Foreskin keratinocyte (primary cell): ENCODE measurements at places on chromosomes 13 and 19.
A peak's percentile ranks its signal among the peaks of the same experiment; 100 is the strongest.

DNA sequence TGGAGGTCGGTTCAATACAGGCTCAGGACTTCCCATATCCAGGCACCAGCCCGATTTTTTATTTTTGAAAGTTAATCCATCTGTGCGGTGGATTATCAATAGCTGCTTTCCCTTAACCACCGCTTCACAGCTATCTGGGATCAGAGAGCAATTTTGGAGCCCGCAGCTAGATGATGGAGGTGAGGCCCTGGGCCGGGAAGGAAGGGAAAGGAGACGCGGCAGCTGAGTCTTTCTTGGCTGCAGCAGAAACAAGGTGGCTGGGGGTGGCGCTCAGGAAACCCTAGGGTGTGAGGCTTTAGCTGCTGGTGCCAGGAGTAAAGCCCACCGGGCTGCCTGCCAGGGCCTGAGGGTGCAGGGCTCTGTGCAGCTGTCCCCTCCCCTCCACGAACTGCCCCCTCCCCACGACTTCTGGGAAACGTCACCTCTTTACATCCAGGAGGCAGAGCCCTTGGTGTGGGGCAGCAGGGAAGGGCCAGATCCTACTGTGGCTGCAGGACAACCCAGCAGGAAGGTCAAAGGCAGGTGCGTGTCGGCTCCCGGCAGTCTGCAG, 307.0 kb downstream of the ZNF536 start:
- no peak for DNase-seq

- DNase-seq, result no peak
These were observed 465.7 kb downstream of the SLITRK6 start for GRCh38 chr13:85333506-85334020.

- no peak for DNase-seq
These were observed 62.3 kb downstream of the CCDC70 start for GRCh38 chr13:51923983-51924539.

DNA sequence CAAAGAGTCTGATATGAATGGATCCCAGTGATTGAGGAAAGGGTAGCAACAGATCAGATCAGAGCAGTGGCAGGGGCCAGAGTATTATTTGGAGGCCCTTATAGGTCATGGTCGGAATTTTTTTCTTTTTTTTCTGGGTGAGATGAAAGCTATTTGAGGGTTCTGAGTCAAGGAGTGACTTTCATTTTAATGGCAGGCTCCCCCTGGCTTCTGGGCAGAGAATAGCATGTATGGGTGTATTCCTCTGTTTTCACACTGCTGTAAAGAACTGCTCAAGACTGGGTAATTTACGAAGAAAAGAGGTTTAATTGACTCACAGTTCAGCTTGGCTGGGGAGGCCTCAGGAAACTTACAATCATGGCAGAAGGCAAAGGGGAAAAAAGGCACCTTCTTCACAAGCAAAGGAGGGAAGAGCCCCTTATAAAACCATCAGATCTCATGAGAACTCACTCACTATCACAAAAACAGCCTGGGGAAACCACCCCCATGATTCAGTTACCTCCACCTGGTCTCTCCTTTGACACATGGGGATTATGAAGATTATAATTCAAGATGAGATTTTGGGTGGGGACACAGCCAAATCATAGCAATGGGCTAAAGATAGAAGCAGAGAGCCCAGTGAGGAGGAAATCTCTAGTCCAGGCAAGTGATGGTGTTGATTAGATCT, 3.0 kb upstream of the SLC6A16 start:
- peak; percentile 36 for DNase-seq

DNA sequence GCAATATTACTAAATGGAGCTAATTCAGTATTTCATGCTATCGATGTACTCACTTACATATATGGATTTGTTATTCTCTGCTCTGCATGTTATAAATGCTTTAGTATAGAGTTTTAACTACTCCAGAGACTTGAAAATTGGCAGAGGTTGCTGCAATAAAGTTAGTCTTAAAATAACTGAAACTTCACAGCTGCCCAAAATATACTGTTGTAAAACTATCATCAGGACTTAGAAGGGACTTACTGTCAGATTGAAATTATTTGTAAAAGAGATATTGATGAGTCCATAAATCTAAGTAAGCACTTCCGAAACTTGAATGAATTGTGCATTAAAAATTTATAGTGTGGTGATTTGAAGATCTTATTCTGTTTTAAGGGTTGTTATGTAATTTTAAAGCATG, 1178.2 kb upstream of the PCDH20 start:
- no peak for DNase-seq

- DNase-seq, result peak; percentile 54
These were observed 119.3 kb downstream of the COL4A1 start for GRCh38 chr13:110187641-110188161.

GRCh38 chr13:98460516-98460915, 116.4 kb downstream of the STK24 start:
- DNase-seq, result no peak

- DNase-seq, result no peak
These were observed 10.9 kb downstream of the ZNF549 start for GRCh38 chr19:57537953-57538547.

DNA sequence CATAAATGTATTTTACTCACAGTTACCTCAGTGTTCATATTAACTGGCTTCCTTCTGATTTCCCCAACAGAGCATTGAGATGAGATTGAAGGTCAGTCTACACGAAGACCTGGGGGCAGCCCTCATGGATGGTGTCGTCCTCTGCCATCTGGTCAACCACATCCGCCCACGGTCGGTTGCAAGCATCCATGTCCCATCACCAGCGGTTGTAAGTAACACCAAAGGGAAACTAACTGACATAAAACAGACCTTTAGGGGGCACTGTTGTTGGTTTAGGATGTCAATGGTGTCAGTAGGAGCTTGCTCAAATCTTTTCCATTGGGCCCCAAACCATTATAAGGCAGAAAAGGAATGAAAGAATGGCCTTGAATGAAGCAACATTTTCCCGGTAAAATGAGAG, 68.2 kb downstream of the ESD start:
- DNase-seq, result no peak

- no peak for DNase-seq
These were observed 2.2 kb downstream of the KCNC3 start for GRCh38 chr19:50327013-50327412.

DNA sequence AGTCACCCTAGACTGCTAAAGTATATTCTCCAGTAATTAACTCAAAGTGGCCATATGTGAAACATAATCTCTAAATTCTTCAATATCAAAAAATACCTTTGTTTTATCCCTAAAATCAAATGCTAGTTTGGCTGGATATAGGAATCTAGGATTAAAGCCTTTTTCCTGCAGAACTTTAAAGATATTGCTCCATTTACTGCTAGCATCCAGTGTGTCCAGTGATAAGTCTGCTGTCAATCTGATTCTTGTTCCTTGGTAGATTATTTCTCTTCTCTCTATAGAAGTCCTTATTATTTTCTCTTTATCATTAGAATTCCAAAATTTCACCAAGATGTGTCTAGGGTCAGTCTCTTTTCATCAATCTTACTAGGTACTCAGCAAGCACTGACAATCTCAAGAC, 384.6 kb downstream of the FGF14 start:
- no peak for DNase-seq

GRCh38 chr13:95193509-95194230, 107.6 kb downstream of the ABCC4 start:
- no peak for DNase-seq

DNA sequence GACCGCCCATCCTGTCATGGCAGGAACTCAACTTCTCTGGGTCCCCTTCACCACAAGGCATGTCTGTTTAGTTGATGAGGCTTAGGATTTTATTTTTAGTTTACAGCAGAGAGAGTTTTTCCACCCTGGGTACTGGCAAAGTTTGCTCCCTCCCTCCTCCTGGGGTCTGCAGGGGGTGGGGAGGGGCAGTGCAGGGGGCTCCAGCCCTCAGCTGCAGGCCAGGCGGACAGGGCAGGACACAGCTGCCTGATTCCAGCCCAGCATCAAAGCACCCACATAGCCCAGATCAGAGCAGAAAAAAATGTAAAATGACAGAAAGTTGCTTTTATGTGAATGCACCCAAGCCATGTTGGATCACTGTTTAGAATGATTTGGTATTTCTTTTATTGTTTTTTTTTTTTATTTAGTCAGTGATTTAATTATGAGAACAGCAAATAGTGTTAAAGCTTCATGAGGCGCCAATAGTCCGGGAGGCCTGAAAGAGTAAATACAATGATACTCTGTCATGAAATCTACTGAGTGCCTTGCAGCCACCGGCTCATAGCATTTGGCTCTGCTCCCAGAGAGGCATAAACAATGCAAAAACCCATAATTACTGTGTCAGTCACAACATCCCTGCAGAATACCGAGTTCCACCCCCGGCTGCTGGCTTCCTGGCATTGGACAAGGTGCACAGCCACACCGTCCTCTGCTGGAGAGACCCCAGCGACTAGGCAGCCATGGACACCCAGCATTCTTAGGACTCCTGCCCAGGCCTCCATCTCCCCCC, 923.5 kb downstream of the UQCRFS1 start:
- no peak for DNase-seq

GRCh38 chr13:59047546-59047945, 1116.2 kb downstream of the DIAPH3 start:
- peak; percentile 30 for DNase-seq

DNA sequence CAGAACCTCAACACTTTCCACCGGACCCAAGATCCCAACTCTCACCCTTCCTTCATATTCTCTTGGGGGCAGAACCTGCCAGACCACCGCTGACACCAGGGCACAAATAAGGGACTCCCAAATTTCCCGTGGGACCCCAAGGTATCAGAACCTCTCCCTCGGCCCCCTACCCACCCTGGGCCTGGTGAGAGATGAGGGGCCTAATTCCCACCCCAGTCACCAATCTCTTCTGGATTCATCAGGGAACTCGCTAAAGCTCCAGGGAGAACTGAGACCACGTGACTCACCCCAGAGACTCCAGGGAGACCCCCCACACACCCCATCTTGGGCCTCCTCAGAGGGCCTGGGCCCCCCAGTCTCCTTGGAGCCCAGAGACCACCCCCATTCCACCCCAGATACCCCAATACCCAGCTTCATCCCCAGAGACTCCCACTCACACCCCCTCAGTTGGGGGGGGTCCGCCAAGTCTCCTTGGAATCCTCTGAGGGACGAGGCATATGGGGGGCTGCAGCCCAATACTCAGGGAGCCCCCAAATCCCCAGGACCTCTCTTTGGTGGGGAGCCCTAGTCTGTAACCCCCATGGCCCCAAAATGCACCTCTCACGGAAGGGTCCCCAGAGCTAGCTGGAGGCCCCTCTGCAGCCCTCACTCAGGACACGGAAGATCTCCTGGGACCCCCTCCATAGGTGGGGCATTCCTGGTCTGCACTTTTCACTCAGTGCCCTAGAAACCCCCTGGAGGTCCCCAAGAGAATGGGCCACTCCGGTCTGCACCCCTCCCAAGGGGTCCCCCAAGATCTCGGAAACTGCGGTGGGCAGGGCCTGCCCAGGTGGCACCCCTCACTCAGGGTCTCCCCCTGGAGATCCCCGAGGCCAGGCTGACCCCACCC, 1.6 kb downstream of the LMNB2 start:
- DNase-seq, result no peak

- no peak for DNase-seq
These were observed 110.5 kb downstream of the COG6 start for GRCh38 chr13:39765801-39766463.

- no peak for DNase-seq
These were observed 2.7 kb upstream of the CAPS start for GRCh38 chr19:5911366-5911765.

DNA sequence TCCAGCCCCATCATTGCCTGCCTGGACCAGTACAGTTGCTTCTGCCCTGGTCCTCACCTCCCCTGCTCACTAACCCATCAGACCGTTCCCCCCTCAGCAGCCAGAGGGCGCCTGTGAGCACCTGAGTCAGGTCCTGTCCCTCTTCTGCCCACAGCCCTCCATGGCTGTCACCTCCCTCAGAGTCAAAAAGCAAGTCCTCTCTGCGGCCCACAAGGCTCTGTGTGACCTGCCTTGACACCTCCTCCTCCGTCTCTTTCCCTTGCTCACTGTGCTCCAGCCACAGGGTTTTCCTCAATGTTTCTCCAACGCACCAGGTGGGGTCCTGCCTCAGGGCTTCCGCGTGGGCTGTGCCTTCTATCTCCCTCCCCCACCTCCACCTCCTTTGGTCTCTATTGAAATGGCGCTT, 29.4 kb upstream of the PTPRS start:
- no peak for DNase-seq

DNA sequence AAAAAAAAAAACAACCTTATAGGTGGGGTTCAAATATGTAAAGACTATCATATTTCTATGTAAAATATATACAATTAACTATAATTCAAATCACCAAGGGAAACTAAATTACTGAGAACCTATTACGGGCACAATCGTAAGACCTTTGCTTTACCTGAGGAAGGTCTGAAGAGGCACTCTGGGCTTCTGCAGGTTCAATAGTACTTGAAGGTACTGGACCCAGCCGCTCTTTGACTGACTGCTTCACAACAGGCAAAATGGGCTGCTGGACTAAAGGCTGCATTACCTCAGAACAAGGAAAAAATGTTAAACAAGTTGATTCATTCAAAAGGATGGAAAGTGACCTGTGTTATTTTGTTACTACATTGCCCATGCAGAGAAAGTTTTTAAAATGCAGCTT, 51.8 kb downstream of the RBM26 start:
- DNase-seq, result no peak

DNA sequence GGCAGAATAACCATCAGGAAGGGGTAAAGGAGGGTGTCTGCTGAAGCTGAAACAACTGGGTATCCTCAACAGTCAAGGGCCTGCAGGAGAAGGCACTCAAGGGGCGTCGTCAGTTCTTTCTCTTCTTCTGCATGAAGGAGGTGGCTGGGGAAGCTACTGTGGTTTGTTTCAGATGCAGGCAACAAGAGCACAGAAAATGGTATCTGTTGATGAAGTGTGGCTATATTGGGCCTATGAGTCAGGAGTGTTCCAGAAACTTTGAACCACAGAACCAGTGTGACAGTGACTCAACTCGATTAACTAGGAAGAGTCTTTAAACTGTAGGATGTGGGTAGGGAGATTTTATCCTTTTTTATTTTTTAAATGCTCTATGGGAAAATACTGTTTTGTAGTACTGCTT, 686.3 kb downstream of the FGF9 start:
- no peak for DNase-seq

DNA sequence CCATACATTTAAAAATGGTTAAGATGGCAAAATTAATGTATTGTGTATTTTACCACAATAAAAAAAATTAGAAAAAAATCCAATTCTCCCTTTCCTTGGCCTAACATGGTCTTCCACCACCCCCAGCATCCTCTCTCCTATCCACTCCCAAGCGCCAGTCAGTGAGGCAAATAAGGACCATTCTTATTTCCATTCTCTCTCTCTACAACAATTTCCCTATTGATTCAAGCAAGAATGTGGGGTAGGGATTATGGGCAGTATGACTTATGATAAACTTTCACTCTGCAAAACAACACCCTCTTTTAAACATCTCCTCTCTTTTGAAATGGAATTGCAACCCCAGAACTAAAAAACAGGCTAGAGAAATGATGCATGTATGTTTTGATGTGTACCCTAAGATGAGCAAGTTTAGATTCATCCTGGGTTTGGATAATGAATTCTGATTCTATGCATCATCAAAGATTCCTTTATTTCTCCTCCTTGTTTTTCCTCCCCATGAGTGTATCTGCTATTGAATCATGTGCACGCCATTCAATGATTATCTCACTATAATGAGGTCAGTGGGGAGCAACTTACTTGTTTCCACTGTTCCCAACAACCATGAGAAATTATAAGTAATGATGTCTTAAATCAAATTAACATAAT, 3.5 kb downstream of the STARD13 start:
- DNase-seq, result peak; percentile 93
